Thoracic aorta (tissue), 2 donors: ENCODE measurements at places on chromosomes 11 and 22.
A peak's percentile ranks its signal among the peaks of the same experiment; 100 is the strongest.

- DNase-seq: no peak
These were observed 199.5 kb downstream of the TENM4 start for GRCh38 chr11:79241205-79241851.

- DNase-seq: no peak
These were observed 86.3 kb downstream of the CCDC83 start for GRCh38 chr11:85941380-85941973.

DNA sequence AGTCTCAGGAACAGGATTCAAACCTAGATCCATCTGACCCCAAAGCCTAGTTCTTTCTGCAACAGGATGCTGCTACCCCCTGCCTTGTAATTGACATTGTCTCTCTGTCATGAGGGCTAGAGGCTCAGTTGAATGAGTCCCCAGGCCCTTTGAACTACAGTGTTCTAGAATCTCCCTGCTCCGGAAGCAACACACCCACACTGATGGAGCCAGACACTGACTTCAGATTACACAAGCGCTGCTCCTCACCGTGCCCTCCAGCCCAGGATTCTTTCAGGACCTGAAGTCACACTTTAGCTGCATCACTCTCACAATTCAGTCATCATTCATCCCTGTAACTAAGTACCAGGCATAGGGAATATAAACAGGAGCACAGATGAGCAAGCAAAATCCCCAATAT, 69.6 kb downstream of the RAB30 start:
- DNase-seq: no peak

GRCh38 chr11:72373163-72373562, 61.2 kb downstream of the CLPB start:
- DNase-seq: no peak

DNA sequence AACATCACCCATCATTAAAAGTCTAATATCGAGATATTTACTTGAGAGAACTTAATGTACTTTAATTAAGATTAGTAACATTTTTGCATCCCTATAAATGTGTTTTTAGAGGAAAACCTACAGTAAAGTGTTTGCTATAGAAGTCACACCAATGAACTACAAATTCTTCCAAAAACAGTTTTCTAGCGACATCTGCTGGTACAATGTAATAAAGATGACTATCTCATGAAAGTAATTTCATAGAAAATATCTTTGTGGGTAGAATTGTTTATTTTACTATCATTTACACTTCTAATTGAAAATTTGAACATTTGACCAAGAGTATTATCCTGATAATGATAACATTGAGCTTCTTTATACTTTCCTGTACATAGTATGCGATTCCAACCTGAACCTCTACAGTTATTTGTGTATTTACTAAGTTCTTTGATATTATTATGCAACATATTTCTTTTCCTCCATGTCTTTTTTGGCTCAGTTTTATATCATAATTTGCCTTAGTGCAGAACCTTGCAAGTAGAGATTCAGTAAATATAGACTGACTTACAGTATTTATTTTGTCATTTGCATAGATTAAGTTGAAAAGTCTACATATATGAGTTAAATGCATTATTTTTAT, 252.7 kb downstream of the TMEM135 start:
- no peak for DNase-seq

DNA sequence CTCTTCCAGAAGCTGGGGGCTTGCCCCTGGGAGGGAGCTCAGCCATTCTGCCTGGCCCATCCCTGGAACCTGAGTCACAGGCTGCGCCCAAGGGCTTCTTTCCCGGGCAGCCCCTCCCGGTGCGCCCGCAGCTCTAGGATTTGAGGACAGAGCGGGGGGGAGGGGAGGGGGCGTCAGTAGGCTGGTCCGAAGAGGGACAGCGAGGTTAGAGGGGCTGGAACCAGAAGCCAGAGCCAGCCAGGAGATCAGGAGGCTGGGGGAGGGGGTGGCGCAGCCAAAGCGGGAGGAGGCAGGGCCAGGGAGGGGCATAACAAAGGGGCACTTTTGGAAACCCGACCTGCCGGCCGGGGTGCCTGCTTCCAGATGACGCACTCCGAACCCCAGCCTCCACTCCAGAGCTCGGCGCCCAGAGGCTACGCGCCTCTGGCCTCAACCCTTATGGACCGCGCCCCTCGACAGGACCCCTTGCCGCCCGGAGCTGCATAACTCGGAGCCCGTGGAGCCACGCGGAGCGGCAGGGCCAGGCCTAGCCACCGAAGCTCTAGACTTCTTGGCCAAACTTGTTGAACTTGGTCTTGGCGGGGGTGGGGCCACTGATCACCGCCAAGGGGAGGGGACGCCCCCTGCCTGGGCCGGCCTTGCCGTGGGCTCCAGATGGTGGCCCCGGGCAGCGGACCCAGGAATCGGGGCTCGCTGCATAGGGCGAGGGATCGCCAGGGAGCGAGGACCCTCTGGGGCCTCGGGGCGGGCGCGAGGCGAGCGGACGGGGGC, 744 bp downstream of the PACSIN3 start:
- no peak for DNase-seq

GRCh38 chr22:50292643-50293440, 14.6 kb downstream of the PLXNB2 start:
- no peak for DNase-seq

GRCh38 chr22:29985912-29986311, 94.4 kb upstream of the HORMAD2 start:
- DNase-seq: no peak

GRCh38 chr11:31827455-31828206, 16.5 kb upstream of the PAX6 start:
- no peak for DNase-seq

DNA sequence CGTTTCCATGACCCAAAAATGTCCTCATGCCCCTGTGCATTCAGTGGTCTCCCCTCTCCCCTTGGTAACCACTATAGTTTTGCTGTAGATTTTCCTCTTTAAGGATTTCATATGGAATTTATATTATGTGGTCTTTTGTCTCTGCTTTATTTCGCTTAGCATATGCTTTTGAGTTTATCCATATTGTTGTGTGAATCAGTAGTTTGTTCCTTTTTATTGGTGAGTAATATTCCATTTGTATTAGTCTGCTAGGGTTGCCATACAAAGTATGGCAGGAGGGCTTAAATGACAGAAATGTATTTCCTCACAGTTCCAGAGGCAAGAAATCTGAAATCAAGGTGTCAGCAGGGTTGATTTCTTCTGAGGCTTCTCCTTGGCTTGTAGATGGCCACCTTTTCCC, 3.5 kb downstream of the ZNF74 start:
- no peak for DNase-seq

- no peak for DNase-seq
These were observed 41.8 kb downstream of the TST start for GRCh38 chr22:36977401-36977861.

GRCh38 chr11:116547571-116547970, 225.2 kb downstream of the BUD13 start:
- no peak for DNase-seq

DNA sequence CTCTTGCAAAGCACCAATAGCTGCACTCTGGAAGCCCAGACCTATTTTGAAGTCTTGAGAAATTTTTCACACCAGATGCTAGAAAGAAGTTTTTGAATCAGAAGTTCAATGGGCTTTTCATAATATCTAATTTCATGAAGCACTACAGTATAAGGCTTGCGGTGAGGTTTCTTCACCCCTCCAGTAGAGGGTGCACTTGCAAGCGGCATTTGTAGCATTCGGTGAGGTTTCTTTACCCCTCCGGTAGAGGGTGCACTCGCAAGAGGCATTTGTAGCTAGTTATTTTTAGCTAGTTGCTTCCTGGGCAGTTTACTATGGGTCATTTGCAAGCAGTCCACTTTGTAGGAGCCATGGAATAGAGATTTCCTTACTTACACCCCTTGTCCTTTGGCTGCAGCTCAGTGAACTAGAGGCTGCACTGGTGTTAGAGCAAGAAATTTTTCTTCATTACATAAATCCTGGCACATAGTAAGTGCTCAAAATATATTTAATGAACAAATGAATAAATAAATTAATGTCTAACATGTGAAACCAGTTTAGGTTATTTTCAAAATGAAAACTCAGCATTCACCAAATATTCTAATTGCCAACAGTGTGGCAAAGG, 7.8 kb upstream of the NOX4 start:
- no peak for DNase-seq

DNA sequence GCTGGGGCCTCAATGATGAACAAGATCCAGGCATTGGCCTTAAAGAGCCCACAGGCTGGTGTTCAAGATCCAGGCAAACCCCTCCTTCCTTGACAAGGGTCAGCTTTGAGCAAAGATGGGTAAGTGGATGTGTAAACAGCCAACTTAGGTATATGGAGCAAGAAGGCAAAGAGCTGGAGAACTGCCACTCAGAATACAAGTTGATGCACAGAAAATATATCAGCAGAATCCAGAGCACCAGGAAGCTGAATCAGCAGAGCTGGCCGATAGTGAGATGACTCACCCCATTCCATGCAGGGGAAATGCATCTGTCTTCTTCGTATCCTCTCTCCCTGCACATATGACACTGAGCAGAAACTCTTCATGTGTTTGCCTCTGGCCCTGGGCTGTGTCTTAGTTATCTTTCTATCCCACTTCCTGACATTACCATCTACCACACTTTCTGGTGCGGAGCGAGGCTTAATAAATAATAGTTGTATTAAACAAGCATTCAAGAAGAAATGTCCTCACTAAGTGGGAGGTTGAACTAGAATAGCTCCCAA, 57.8 kb downstream of the ENDOD1 start:
- DNase-seq: no peak

GRCh38 chr11:111623527-111624030, 21.3 kb downstream of the SIK2 start:
- no peak for DNase-seq

DNA sequence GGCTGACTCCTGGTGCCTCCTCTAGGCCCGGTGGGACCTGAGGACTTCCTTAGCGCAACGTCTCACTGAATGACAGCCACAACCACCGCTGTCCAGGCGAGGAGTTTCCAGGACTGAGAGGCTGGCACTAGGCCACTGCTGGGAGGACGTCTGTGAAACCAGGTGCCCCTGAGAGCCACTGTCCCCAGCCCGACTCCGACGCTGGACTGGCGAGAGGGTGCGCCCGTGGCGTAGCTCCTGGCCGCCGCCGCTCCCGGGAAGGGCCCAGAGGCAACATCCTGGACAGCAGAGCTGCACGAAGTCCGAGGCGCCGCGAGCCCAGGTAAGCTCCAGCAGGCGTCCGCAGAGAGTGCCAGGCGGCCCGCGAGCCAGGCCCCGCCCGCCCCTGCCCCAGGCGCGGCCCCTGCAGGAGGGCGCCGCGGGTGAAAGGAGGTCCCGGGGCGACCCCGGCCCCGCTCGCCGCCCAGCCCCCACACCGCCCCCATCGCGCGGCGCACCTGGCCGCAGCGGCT, 525 bp downstream of the DGCR2 start:
- DNase-seq: no peak

DNA sequence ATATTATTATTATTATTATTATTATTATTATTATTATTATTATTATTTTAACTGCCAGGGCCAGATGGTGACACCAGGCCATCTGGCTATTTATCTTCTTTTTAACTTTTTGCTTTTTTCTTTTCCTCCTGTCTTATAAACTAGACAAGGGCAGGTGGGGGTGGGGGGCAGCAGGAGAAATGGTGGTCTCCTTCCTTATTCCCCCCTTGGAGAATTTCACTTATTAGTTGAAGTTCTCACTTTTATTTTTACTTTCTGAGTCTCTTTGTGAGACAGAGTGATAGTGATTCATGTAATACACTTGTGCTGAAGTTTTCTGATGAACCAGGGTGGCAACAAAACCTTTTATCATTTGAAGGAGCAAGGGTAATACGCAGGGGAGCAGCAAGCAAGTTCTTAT, 96.3 kb upstream of the ALKBH3 start:
- DNase-seq: no peak

DNA sequence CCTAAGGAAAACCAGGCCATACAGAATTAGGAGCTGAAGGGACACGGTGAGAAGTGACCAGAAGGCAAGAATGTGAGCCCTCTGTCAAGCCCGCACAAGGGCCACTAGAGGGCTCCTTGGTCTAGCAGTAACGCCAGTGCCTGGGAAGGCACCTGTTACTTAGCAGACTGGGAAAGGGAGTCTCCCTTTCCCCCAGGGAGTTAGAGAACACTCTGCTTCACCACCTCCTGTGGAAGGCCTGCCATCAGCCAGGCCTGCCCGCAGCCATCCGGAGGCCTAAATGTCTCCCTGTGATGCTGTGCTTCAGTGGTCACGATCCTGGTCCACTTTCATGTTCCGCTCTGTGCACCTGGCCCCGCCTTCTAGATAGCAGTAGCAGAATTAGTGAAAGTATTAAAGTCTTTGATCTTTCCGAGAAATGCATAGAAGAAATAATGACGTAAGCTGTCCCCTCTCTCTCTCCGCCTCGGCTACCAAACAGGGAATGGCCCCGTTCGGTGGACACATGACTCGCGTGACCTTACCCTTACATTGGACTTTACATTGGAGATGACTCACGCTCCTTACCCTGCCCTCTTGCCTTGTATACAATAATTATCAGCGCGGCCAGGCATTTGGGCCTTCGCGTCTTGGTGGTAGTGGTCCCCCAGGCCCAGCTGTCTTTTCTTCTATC, 10.7 kb upstream of the GSTP1 start:
- DNase-seq: no peak

DNA sequence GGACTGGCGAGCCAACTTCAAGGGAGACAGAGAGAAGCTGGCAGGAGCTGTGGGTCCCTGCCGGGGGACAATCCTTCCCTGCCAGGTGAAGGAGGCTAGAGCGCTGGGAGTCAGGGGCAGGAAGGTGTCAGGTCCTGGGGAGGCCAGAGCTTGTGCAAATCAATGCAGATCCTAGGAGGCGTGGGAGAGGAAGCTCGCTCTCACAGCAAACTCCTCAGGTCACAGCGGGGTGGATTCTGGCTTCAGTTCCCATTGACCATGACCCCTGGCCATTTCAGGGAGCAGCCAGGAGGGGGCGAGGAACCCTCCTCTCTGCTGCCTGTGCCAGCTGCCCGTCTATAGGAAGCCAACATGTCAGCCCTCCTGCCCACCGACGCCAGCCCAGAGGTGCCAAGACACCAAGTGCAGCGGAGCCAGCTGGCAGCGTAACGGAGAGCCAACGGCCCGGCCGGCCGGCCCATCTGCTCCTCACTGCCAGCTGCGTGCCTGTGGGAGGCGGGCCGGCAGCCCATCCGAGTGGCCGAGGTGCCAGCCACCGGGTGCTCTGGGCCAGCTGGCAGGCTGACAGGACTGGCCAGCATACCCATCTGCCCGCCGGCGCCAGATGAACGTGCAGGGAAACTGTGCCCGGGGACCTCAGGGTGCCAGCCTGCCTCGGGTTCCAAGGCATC, 374.8 kb downstream of the MIAT start:
- DNase-seq: peak; percentile 11

DNA sequence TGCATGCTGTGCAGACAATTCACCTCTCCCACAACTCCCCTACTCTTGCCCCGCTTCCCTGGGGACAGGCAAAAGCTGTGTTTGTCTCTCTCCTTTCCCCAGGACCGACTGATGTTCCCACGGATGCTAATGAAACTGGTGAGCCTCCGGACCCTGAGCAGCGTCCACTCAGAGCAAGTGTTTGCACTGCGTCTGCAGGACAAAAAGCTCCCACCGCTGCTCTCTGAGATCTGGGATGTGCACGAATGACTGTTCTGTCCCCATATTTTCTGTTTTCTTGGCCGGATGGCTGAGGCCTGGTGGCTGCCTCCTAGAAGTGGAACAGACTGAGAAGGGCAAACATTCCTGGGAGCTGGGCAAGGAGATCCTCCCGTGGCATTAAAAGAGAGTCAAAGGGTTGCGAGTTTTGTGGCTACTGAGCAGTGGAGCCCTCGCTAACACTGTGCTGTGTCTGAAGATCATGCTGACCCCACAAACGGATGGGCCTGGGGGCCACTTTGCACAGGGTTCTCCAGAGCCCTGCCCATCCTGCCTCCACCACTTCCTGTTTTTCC, 1.4 kb upstream of the MADD start:
- no peak for DNase-seq
